ENCODE measurements at places on chromosomes 16 and 17. TPM values are rescaled to one million over a fixed set of nuclear protein-coding genes. Genes with fewer than 3 reads are reported as not detected.
A peak's percentile ranks its signal among the peaks of the same experiment; 100 is the strongest.

The OTOP2 gene
- not detected for total RNA-seq

The CCL7 gene
- total RNA-seq, result not detected

DNA sequence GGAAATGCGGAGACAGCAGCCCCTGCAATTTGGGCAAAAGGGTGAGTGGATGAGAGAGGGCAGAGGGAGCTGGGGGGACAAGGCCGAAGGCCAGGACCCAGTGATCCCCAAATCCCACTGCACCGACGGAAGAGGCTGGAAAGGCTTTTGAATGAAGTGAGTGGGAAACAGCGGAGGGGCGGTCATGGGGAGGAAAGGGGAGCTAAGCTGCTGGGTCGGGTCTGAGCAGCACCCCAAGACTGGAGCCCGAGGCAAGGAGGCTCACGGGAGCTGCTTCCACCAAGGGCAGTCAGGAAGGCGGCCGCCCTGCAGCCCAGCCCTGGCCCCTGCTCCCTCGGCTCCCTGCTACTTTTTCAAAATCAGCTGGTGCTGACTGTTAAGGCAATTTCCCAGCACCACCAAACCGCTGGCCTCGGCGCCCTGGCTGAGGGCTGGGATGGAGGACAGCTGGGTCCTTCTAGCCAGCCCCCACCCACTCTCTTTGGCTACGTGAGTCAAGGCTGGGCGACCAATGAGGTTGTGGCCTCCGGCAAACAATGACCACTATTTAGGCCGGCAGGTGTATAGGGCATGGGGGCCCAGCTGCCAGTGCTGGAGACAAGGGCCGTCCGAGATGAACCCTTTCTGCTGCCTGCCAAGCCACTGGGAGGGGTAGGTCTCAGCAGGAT lies 507 bp downstream of the SERPINF1 start:
- H3K27me3 ChIP-seq, result no peaks in the 10 kb centered on the region
- H3K4me1 ChIP-seq, result peaks cover 14% of the 10 kb centered on the region
- peak overlapping the region; percentile 65 for H3K27ac ChIP-seq
- DNase-seq, result peak; percentile 86
- no peaks in the 10 kb centered on the region for H3K36me3 ChIP-seq

DNA sequence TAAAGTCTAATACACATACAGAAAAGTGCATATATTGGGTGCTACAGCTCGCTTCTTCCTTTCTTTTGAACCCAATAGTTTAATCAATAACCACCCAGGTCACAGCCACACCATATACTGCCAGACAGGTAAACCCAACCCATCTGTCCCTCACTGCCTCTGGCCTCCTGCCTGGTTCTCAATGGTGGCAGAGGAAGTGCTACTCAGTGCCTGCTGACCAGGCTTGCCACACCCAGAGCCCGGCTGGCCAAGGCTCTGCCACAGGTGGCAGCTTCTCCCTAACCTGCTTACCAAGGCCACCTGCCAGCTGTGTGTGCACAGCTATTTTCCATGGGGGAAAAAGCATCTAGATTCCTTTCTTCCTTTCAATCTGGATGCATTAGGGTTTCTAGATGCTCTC lies 584 bp downstream of the PMP22 start:
- H3K36me3 ChIP-seq, result no peaks in the 10 kb centered on the region
- peak overlapping the region; percentile 26 for H3K4me3 ChIP-seq
- peak overlapping the region; percentile 99 for H3K27ac ChIP-seq
- H3K27me3 ChIP-seq, result no peaks in the 10 kb centered on the region
- H3K4me1 ChIP-seq, result no peaks in the 10 kb centered on the region

GRCh38 chr16:4089251-4089810 lies 26.9 kb downstream of the ADCY9 start:
- no peak overlapping the region for H3K4me3 ChIP-seq
- H3K27me3 ChIP-seq, result no peaks in the 10 kb centered on the region
- no peaks in the 10 kb centered on the region for H3K36me3 ChIP-seq
- H3K27ac ChIP-seq, result no peak overlapping the region
- no peak for DNase-seq

Data from sigmoid colon (tissue), 7 donors.